ENCODE measurements at places on chromosomes 7 and 10.

DNA sequence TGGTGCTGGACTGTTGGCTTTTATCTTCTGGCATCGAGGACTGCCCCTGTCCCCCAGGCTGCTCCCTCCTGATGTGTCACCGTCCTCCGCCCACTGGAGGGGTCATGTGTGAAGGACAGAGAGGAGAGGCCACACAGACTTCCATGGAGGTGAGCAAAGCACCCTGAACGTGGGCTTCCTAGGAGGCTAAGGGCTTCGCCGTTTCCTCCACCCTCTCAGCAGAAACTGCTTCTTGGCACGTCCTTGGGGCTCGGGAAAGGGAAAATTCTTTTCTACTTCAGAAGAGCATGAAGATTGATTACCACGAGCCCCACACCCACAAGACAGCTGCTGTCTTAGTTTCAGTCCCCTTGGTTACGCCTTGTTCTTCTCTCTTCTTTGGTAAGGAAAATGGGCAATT lies 218.2 kb downstream of the CCDC3 start:
- no peak for DNase-seq

GRCh38 chr7:9264395-9264794 lies 831.0 kb downstream of the NXPH1 start:
- no peak for DNase-seq

GRCh38 chr7:157111311-157111710 lies 27.4 kb upstream of the UBE3C start:
- no peak for DNase-seq

GRCh38 chr7:4073052-4073451 lies 609.0 kb upstream of the FOXK1 start:
- no peak for DNase-seq

Data from NCI-H1436 (cell line).